ENCODE measurements at places on chromosomes 4 and X.
A peak's percentile ranks its signal among the peaks of the same experiment; 100 is the strongest.

GRCh38 chrX:110509755-110510532 is 151.3 kb downstream of the RTL9 start:
- DNase-seq = no peak

DNA sequence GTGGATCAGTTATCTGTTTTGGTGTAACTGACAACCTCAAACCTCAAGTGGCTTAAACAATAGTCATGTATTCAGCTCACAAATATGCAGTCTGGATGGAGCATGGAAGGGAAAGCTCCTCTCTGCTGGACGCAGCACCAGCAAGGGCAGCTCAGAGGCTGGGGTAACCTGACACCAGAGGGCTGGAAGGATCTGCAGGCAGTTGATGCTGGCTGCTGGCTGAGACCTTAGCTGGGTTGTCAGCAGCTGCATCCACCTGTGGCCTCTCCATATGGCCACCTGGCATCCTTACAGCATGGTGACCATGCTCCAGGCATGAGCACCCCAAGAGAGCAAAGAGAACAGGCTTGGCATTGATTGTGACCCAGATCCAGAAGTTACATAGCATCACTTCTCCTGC is 46.7 kb downstream of the ENPP6 start:
- DNase-seq = no peak

DNA sequence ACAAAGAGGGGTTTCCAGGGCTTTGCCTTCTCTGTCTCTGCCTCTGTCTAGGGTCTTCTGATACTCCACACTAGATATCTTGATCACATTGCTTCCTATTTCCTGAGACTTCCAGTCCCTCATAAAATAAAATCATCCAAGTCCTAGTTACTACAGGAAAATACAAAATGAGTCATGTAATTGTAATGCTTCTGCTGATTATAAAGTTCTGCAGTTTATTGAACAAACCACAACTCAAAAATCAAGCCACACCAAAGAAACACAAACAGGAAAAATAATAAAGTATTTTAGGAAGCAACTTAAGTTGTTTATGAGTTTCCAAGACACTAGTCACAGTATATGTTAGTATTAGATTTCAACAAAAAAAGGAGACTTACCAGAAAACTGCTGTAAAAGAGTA is 695.1 kb upstream of the GALNTL6 start:
- DNase-seq = no peak

DNA sequence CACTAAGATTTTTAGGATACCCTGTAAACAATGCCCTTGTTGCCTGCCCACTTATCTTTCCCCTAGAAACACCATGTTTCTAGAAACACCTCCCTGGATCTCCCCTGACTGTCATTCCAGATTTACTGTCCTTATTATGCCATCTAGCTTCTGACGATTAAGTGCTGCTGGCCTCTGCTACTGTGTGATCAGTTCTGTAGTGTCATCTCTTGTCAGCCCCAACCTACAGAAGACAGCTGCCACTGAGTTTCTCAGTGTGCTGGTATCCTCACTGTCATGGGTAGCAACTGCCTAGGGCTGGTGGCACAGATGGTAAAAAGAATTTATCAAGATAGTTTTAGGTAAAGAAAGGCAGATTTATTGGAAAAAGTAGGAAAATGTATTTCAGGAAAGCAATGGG is 68.7 kb upstream of the WWC2 start:
- DNase-seq = no peak

DNA sequence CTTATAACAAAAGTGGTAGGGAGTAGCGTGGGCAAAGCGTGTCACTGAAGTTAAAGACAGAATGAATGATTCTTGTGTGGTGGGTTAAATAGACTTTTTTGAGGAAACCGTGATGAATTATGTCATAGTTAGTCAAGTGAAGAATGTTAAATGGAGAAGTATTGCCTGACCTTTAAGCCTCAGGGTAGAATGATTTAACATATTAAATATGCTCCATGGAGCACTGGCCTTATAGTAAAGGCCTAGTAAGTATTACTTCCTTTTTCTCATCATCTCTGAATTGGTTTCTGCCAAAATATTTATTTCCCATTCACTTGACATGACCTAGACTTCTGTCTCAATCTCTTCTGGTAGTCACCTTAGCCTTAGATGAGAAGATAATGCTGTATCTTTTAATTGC is 23.7 kb downstream of the MAGEB1 start:
- DNase-seq = no peak

DNA sequence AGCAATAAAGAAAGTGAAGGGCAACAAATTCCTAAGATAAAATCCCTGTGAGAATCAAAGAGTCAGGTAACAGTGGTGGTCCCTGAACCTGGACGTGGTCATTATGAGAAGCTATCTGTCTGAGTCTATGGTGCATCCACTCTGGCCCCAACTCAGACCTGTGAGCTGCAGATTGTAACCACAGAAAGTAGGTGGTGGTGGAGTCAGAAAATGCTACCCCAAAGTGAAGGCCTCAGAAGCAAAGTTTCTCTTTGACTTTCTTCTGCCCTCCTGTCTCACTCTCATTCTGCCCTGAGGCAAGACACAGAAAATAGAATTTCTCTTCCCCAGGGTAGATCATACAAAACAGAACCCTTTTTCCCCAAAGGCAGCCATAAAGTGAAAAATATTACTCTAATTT is 84.1 kb upstream of the NEIL3 start:
- DNase-seq = no peak

DNA sequence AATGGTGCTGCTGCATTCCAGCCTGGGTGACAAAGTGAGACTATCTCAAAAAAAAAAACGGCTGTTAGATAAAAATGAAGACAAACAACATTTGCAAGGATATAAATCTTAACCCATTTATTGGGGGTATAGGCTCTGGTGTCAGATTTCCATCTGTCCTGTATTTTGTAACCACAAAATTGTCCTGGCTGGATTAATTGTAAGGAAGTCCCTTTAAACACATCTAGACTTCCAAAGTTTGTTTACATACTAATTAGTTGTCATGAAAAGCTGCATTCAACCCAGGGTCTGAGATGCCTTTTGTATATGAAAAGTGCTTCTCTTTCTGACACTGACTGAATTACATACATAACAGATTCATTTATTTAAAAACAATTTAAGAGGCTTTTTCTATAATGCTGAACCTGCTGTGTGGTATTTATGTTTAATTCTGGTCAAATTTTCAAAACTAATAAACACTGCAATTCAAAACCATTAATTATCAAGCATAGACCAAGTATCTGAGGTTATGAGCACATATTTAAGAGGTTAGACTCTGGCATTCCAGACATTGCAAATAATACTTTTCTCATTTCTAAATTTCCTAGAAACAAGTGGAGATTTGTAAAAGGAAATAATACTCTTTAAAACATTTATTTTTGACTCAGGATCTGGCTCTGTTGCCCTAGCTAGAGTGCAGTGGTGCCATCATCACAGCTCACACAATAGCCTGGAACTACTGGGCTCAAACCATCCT is 17.5 kb upstream of the UGDH start:
- no peak for DNase-seq

GRCh38 chr4:98110214-98110613 is 33.1 kb downstream of the STPG2 start:
- DNase-seq = no peak

DNA sequence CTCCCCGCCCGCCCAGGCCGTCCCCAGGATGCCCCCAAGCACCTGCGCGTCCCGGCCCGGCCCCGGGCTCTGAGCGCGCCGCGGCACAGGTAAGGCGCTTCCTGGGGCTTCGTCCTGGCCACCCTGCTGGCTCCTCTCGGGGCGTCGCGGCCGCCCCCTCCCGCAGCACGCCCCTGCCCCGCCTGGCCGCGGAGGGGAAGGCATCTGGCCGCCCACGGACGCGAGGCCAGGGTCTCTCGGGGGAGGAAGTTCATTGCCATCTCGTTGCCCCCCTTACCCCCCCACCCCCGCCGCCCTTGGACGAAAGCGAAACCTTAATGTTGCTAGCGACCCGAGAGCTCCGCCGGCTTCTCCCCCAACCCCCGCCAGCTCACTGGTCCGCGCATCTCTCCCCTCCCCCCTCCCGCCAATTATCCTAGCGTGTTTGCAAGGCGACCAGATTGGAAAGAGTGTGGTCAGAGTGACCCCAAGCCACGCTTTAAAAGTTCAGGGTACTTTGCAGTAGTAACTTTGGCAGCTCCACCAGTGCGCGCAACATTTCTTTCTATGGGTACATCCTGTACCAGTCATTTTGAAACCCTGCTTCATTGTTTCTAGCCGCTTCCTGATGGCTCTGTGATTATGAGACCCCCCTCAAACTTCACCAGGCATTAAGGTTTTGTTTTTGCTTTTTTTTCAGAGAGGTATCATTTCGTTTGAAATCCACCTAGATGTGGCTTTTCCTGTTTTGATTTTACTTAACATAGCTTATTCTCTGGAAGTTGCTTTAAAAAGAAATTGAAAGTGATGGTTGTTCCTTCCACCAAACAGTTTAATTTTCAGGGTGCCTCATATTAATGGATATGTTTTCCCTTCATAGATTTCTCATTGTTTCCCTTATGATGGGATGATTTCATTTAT is 626 bp downstream of the TBC1D1 start:
- DNase-seq = peak; percentile 19

- no peak for DNase-seq
Observed at GRCh38 chr4:159410076-159410777, 307.3 kb downstream of the RAPGEF2 start.

- no peak for DNase-seq
Observed at GRCh38 chr4:140343303-140343702, 30.1 kb upstream of the SCOC start.

DNA sequence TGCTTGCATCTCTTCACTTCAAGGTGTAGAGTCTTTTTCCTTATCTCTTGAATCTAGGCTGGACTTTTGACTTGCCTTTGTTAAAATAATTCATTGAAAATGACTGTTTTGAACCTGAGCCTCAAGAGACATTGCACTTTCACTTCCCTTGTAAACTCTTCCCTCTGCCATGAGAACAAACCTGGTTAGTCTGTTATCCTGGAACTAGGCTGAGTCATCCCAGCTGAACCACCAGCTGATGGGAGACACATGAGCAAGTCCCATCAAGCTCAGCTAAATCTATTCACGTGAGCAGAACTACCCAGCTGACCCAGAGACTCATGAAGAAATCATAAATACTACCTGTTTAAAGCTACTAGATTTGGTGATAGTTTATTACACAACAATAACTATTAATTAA is 202.3 kb upstream of the CENPE start:
- DNase-seq = no peak

DNA sequence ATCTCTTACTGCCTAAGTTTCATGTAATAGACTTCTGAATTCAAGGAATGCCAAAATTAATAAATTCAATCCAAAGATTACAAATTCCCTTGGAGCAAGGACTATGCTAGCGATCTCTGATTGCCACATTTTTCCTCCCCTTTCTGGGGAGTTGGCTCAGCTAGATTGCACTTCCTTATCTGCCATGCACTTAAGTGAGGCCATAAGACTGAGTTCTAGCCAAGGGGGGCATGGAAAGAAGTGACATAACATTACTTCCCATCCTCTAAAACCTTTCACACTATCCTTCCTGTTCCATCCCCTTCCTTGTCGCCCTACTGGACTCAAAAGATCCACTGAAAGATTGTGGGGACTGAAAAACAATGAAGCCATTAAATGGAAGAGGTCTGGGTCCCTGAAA is 53.8 kb upstream of the TXK start:
- no peak for DNase-seq

DNA sequence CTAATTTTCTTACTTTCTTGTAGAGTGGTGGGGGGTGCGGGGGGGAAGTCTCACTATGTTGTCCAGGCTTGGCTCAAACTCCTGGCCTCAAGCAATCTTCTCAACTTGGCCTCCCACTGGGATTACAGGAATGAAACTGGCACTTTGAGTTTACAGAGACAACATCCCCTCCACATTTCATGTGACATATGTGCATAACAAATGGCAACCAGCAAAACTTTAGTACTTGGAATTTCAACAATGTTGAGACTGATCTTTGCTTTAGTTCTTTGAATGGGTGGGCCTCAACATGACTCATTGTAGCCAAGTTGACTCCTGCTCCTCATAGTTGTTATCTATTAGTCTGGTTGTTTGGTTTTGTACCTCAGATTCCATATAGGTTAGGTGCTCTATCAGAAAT is 11.4 kb upstream of the FMR1 start:
- no peak for DNase-seq

GRCh38 chr4:17515445-17516407 is 761 bp downstream of the CLRN2 start:
- no peak for DNase-seq

DNA sequence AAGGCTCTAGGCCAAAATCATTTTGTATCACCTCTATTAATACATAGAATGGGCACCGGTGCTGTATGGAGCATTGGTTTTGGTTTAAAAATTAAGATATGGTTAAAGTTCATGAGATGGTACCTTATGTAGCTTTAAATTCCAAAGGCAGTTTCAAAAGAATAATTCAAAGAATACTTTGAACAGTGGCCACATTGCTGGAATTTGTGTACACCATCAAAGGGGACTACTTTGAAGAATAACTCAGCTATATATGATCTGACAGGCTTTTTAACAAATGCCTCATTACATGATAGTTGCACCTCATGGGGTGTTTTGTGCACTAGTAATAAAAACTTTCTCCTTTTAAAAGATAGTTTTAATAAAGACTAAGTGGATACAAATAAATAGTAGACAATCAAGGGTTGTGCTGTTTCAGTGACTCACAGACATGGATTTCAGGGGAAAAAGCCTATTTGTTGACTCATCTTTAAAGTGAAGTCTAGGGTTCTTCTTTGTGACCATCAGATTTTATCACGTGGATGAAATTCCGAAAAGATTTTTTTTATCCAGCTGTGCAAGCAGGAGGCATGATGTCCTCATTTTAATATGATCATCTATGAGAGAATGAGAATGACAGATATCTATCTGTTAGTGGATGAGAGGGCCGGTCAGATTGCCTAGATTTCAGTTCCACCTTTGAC is 12.8 kb downstream of the MTM1 start:
- no peak for DNase-seq

- DNase-seq = peak; percentile 95
Observed at GRCh38 chr4:56387023-56388001, at the start of gene AASDH. TSS of gene AASDH (minus strand) at chr4:56387491. CDS start at chr4:56384299, 3,192 bp downstream.

DNA sequence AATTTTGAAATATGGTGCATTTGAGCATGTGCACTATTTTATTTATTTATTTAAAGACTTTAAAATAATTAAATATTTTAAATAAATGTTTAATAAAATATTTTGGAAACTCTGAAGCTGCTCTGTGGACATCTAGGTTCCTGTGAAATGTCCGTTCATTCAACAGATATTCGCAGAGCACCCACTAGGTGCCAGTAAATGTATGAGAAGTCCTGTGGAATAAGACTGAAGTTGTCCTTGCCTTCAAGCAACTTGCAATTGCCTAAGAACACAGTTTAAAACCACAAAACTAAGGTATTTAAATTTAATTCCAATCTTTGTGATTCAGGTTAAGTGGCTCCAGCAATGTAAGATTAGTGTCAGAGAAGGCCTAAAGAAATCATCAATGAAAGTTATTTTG is 306.7 kb downstream of the GBA3 start:
- DNase-seq = no peak

DNA sequence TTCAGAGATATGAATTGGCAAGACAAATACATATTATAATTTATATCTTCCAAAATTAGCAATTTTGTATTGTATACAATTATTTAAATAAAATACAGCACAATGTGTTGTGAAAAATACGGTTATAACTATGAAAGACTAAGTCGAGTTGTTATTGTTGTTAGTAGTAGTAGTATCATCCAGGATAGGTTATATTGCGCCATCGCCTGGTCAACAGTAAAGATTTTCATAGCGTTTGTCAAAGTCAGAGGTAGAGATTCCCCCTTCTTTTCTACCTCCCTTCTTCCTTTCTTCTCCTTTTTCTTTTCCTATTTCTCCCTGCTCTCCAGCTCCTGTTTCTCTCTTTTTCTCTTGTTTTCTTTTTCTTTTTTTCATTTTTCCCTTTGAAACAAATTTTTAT is 499.1 kb upstream of the EPHA5 start:
- DNase-seq = no peak
